Activated CD4-positive, alpha-beta T cell treated with anti-CD3 and anti-CD28 coated beads, Interleukin-2, amount 10 ng/mL, durations not matched to agents 24 days and 14 days (primary cell): ENCODE measurements at places on chromosomes 1 and 21. TPM values are rescaled to one million over a fixed set of nuclear protein-coding genes. Genes with fewer than 3 reads are reported as not detected.

DNA sequence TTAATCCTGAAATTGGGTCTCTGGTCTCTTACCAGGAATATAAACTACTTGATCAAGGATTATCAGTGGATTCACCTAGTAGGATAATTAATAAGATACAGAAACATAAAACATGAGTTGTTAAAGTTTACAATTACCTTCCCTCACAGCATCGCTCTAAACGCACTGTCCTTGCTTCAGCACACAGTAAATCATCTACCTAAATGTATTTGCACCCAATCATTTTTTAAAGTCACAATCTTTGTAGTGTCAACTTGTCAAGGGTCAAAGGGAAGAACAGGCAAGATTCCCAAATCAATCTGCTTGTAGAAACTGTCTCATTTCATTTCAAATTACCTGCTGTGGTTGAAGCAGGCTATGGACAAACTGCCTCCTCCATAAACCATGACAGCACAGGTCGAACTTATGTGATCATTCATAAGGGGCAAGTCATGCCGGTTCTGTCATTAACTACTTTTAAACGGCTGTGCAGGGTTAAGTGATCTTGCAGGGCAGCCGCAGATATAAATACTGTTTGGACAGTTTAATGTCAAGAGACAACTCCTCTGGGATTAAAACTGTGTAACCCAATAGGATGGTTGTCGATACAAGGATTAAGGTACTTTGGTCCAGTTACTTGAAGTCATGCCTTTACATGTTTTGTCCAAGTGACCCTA lies 93.6 kb downstream of the ZNF281 start:
- H3K27me3 ChIP-seq = peaks cover 36% of the 10 kb centered on the region
- H3K4me3 ChIP-seq = no peak overlapping the region
- no peak overlapping the region for H3K27ac ChIP-seq
- no peaks in the 10 kb centered on the region for H3K36me3 ChIP-seq
- no peak for DNase-seq

GRCh38 chr21:43880111-43880985 lies 15.3 kb downstream of the AGPAT3 start:
- H3K27me3 ChIP-seq = no peaks in the 10 kb centered on the region
- H3K27ac ChIP-seq = peak overlapping the region; percentile 72
- DNase-seq = no peak
- peaks cover 60% of the 10 kb centered on the region for H3K4me1 ChIP-seq
- H3K36me3 ChIP-seq = peaks cover 41% of the 10 kb centered on the region

GRCh38 chr1:121516234-121516967 lies 331.6 kb downstream of the SRGAP2C start:
- peaks cover 58% of the 10 kb centered on the region for H3K4me1 ChIP-seq
- peaks cover 17% of the 10 kb centered on the region for H3K36me3 ChIP-seq
- H3K27me3 ChIP-seq = no peaks in the 10 kb centered on the region
- peak overlapping the region; percentile 90 for H3K27ac ChIP-seq
- H3K4me3 ChIP-seq = peak overlapping the region; percentile 63

GRCh38 chr1:91515994-91516393 lies 15.3 kb downstream of the CDC7 start:
- H3K27me3 ChIP-seq = no peaks in the 10 kb centered on the region
- DNase-seq = no peak
- H3K4me3 ChIP-seq = no peak overlapping the region
- peaks cover 42% of the 10 kb centered on the region for H3K36me3 ChIP-seq
- H3K27ac ChIP-seq = no peak overlapping the region

- peak overlapping the region; percentile 96 for H3K4me3 ChIP-seq
- peaks cover 18% of the 10 kb centered on the region for H3K36me3 ChIP-seq
- DNase-seq = no peak
These were observed 312 bp downstream of the ARNT start for GRCh38 chr1:150876119-150876454.

DNA sequence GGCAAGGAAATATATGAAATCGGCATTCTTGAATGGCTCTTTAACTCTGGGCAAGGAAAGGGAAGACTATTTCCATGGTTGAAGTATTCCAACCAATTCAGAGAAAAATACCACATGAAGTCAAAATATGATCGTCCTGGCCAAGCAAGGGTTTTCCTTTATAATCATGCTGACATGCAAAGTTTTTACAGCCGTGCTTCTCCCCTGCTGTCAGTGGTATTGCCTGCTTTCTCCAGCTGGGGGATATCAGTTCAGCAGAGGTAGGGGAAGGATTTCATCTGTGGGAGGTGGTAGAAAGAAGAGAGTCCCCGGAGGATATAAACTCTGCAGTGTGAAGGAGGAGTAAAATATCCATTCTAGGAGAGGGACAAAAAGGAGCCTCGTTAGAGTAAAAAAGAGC lies 322.8 kb downstream of the PAPPA2 start:
- no peak for DNase-seq
- H3K36me3 ChIP-seq = no peaks in the 10 kb centered on the region
- no peaks in the 10 kb centered on the region for H3K27me3 ChIP-seq
- H3K4me3 ChIP-seq = no peak overlapping the region
- H3K27ac ChIP-seq = no peak overlapping the region
- H3K4me1 ChIP-seq = no peaks in the 10 kb centered on the region

DNA sequence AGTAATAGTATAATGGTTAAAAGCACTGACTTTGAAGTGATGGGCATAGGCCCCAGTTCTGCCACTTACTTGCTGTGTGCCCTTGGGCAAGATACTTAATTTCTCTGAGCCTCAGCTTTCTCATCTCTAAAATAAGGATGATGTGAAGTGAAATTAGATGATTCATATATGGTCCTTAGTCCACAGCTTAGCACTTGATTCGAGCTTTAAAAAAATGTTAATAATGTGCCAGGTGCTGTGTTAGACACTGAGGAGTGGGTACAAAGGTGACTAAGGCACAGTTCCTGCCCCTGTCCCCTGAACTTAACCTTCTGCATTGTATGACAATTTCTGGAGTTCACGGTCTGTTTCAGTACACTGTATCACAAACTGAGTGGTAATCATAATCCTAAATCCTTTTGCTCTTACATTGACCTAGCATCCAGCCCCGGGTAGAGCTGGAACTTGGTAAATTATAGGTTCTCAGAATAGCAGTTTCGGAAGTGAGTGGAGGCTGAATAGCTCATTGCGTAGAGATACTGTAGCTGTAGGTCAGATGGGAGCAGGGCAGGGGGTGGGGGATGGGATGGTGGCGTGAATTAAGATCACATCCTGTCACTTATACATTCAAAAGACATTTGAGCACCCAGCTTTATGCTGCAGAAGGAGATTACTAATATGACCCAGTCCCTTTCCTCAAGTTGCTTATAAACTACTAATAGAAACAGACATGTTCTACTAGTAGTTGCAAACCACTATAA lies 1.5 kb downstream of the ZNF691 start:
- peak overlapping the region; percentile 96 for H3K4me3 ChIP-seq
- H3K36me3 ChIP-seq = peaks cover 37% of the 10 kb centered on the region
- H3K4me1 ChIP-seq = peaks cover 31% of the 10 kb centered on the region
- DNase-seq = no peak

- DNase-seq = no peak
- H3K4me1 ChIP-seq = no peaks in the 10 kb centered on the region
- H3K4me3 ChIP-seq = no peak overlapping the region
- no peaks in the 10 kb centered on the region for H3K27me3 ChIP-seq
- H3K36me3 ChIP-seq = no peaks in the 10 kb centered on the region
- no peak overlapping the region for H3K27ac ChIP-seq
These were observed 778.1 kb upstream of the TMPRSS15 start for GRCh38 chr21:19181604-19182140.

DNA sequence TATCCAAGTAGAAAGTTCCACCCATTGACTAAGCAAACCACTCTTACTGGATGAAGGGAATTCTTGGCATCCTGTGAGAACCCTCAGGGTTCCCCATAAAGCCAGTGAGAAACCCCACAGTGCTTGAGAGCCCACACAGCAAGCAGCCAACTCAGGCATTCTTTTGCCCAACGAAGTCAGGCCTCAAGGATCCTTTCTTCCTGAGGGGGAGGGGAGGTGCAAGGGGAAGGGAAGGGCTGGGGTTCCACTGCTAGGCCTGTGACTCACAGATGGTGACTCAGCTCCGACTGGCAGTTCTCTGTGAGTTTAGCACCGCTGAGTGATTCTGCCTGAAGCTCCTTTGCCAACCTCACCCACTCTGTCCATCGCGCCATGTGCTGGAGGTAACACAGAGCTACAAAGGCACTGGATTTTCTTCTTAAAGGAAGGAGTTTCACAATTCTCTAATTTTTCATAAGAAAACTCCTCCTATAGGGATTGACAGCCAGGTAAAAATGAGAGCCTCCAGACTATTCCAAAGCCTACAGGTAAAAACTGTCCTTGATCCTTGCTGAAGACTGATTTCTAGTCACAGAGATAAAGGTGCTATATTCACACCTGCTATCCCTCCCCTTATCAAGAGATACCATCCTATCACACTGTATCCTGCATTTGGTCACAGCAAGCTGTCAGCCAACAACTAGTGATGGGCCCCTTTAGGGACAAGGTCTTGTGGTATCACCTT lies 4.8 kb downstream of the ENO1 start:
- H3K36me3 ChIP-seq = peaks cover 98% of the 10 kb centered on the region
- H3K27ac ChIP-seq = peak overlapping the region; percentile 77
- peak overlapping the region; percentile 92 for H3K4me3 ChIP-seq
- H3K4me1 ChIP-seq = peaks cover 59% of the 10 kb centered on the region

GRCh38 chr1:106568201-106568974 lies 488.1 kb upstream of the PRMT6 start:
- DNase-seq = no peak
- no peaks in the 10 kb centered on the region for H3K36me3 ChIP-seq
- H3K27me3 ChIP-seq = no peaks in the 10 kb centered on the region
- no peak overlapping the region for H3K4me3 ChIP-seq
- no peaks in the 10 kb centered on the region for H3K4me1 ChIP-seq
- H3K27ac ChIP-seq = no peak overlapping the region

DNA sequence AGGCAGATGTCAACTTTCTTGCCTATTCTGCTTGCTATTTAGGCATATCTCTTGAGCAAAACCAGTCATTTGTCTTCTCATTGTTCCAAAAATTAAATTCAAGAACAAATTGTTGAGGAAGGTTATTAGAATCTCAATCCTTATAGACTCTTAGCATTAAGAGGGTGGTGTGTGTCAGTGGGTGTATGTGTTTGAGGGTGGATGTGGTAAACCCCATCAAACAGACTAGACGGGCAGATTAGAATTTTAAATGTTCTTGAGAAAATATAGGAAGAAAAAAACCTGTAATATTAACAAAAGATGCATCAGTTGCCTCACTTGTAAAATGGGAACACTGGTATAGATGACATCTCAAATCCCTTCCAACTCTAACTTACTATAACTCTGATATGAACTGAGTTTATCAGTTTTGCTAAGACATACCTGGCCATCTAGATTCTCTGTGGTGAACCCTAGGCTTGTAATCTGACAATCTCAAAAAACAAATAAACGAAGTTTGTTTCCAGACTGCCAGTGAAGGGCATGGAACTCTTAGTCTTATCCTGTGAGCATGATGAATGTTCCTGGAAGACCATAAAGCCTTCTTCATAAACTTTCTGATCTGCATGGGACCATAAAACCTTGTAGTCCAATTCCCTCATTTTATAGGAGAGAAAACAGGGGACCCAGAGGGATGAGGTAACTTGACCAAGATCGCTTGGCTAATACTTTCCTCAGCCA lies 176.3 kb upstream of the SGIP1 start:
- H3K4me1 ChIP-seq = peaks cover 58% of the 10 kb centered on the region
- no peak for DNase-seq
- no peaks in the 10 kb centered on the region for H3K27me3 ChIP-seq
- H3K4me3 ChIP-seq = peak overlapping the region; percentile 46
- peaks cover 60% of the 10 kb centered on the region for H3K36me3 ChIP-seq
- H3K27ac ChIP-seq = peak overlapping the region; percentile 30

DNA sequence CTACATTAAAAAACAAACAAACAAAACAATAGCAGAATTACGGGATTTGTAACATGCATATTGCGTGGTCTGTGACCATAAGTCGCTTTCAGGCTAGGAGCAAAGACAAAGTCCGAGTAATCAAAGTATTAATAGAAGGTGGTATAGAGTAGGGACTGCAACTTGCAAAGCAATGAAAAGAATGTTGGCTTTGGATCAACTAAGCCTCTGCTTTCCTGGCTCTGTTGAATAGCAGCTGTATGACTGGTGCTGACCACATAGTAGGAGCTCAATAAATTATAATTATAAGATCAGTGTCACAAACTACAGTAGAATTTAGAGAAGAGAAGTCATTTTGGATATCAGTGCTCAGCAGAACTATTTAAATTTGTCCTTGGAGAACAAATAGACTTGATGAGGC lies 586.4 kb downstream of the DPYD start:
- no peak overlapping the region for H3K27ac ChIP-seq
- H3K4me3 ChIP-seq = no peak overlapping the region
- no peaks in the 10 kb centered on the region for H3K4me1 ChIP-seq
- no peaks in the 10 kb centered on the region for H3K36me3 ChIP-seq
- H3K27me3 ChIP-seq = no peaks in the 10 kb centered on the region

- H3K27ac ChIP-seq = no peak overlapping the region
- no peak overlapping the region for H3K4me3 ChIP-seq
- peaks cover 5% of the 10 kb centered on the region for H3K4me1 ChIP-seq
- H3K36me3 ChIP-seq = peaks cover 5% of the 10 kb centered on the region
These were observed 130.8 kb downstream of the FAF1 start for GRCh38 chr1:50829014-50829958.

- H3K4me3 ChIP-seq = no peak overlapping the region
- no peak for DNase-seq
- H3K4me1 ChIP-seq = no peaks in the 10 kb centered on the region
- no peak overlapping the region for H3K27ac ChIP-seq
- no peaks in the 10 kb centered on the region for H3K36me3 ChIP-seq
These were observed 409.3 kb downstream of the TGFB2 start for GRCh38 chr1:218754477-218754876.

DNA sequence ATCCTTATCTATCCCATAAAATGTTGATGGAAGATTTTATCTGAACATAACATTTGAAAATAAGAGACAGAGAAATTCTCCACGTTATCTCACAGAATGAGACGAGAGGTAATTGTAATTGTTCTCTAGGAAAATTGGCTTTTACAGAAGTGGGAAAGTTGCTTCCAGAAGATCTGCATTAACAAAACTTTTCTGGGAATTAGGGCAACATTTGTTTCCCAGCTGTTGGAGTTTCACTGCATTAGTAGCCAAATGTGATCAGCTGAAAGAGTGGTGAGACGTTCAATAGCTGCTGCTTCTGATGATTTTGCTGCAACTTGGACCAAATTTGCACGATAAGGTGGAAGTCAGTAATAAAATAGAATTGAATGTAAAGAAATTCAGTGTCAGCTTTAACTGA lies 7.6 kb downstream of the CHODL start:
- no peak for DNase-seq
- H3K36me3 ChIP-seq = no peaks in the 10 kb centered on the region
- H3K4me1 ChIP-seq = no peaks in the 10 kb centered on the region
- H3K4me3 ChIP-seq = no peak overlapping the region
- no peaks in the 10 kb centered on the region for H3K27me3 ChIP-seq

TMIGD3 gene
- not detected in 2 replicates for total RNA-seq

CFHR1 gene
- not detected in 2 replicates for total RNA-seq

ERICH3 gene
- not detected in 2 replicates for total RNA-seq

ITLN2 gene
- not detected in 2 replicates for total RNA-seq

DYNLT5 gene
- total RNA-seq = not detected in 2 replicates
